Natural killer cell treated with Interleukin-12 subunit alpha and Interleukin-12 subunit beta and Interleukin-15 and Interleukin-18, amount 100 ng/mL, for 72 hours (primary cell): ENCODE measurements at places on chromosomes 16 and 17. TPM values are rescaled to one million over a fixed set of nuclear protein-coding genes. Genes with fewer than 3 reads are reported as not detected.

GCSH gene
- total RNA-seq, result 38.7 TPM

- H3K27me3 ChIP-seq, result no peaks in the 10 kb centered on the region
- H3K4me1 ChIP-seq, result peaks cover 18% of the 10 kb centered on the region
- no peak overlapping the region for H3K4me3 ChIP-seq
- no peak for DNase-seq
- H3K36me3 ChIP-seq, result no peaks in the 10 kb centered on the region
Measured at GRCh38 chr17:31048142-31048541, 46.6 kb upstream of the NF1 start.

GRCh38 chr16:27179500-27180072 is 23.7 kb upstream of the KDM8 start:
- no peaks in the 10 kb centered on the region for H3K27me3 ChIP-seq
- peak; percentile 87 for DNase-seq
- H3K4me3 ChIP-seq, result no peak overlapping the region

TPSD1 gene
- total RNA-seq, result not detected

AOC3 gene
- total RNA-seq, result 1.8 TPM

IL21R gene
- total RNA-seq, result 58.3 TPM

ZSCAN10 gene
- 0.22 TPM for total RNA-seq

DNA sequence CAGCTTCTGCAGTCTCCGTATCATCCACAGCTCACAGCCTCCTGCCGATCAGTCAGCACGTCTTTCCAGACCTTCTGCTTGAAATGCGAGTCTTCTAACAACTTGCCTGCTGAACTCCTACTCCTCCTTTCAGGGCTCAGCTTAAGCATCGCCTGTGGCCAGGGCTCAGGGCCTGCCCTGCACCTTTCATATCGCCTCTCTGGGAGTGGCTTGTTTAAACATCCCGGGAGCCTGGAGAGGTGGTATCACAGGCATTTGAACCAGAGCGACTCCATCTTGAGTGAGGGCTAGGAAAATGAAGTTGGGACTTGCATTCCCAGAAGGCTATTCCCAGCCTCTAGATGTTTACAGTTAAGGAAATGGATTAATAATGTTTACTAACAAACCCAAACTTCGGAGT is 13.9 kb upstream of the CYB561 start:
- H3K4me1 ChIP-seq, result peaks cover 5% of the 10 kb centered on the region
- no peak for DNase-seq
- H3K27me3 ChIP-seq, result peaks cover 7% of the 10 kb centered on the region
- H3K4me3 ChIP-seq, result no peak overlapping the region
- no peaks in the 10 kb centered on the region for H3K36me3 ChIP-seq

GIT1 gene
- total RNA-seq, result 111 TPM

DNA sequence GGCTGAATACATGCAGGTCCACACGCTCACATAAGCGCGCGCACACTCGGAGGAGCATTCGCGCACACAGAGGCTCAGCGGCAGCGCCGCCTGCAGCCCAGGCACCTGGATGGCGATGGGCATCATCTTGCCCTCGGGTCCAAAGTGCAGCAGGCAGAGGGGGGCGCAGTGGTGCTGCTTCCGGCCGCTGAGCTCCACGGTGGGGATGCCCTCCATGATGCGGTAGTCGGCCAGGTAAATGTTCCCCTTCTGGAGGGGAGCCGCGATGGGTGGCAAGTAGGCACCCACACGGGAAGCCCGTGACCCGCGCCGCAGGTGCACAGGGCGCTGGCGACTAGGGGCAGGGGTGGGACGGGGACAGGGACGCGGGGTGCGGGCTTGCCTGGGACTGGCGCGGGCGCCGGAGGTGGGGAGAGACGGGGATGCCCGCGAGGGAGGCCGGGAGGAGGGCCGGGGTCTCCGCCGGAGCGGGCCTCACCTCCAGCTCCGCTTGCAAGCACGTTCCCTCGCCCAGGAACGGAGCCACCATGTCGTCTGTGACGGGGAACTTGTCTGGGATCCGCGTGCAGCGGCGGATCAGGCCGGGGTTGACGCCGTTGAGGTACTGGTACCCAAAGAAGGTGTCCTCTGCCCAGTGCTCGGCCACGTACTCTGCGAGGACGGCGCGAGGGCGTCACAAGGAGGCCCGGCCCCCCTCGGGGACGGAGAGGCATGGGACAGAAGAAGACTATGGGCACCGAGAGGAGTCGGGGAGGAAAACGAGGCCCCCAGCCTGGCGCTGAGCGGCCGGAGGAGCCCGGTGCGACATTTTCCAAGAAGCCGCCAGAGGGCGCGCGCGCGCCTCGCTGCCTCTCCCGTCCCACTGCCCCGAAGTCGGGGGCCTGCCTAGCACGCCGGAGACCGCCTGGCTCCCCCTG is 8.0 kb downstream of the ALOX12B start:
- no peak overlapping the region for H3K27ac ChIP-seq
- DNase-seq, result peak; percentile 82
- H3K4me1 ChIP-seq, result peaks cover 11% of the 10 kb centered on the region
- no peaks in the 10 kb centered on the region for H3K36me3 ChIP-seq

TLK2 gene
- total RNA-seq, result 58.7 TPM

SEC14L5 gene
- not detected for total RNA-seq

NACA2 gene
- total RNA-seq, result not detected

- H3K4me1 ChIP-seq, result no peaks in the 10 kb centered on the region
- H3K27ac ChIP-seq, result no peak overlapping the region
- no peaks in the 10 kb centered on the region for H3K36me3 ChIP-seq
- no peak overlapping the region for H3K4me3 ChIP-seq
Measured at GRCh38 chr17:70355185-70355584, 185.9 kb downstream of the KCNJ2 start.

GRCh38 chr17:83104577-83105505 is 25.4 kb downstream of the METRNL start:
- no peak overlapping the region for H3K27ac ChIP-seq
- no peak for DNase-seq

METRN gene
- 21.0 TPM for total RNA-seq

GRCh38 chr17:7477392-7478275 is 1.8 kb downstream of the ZBTB4 start:
- peak overlapping the region; percentile 91 for H3K4me3 ChIP-seq
- H3K36me3 ChIP-seq, result no peaks in the 10 kb centered on the region
- H3K4me1 ChIP-seq, result peaks cover 46% of the 10 kb centered on the region

IKZF3 gene
- 80.9 TPM for total RNA-seq

DNA sequence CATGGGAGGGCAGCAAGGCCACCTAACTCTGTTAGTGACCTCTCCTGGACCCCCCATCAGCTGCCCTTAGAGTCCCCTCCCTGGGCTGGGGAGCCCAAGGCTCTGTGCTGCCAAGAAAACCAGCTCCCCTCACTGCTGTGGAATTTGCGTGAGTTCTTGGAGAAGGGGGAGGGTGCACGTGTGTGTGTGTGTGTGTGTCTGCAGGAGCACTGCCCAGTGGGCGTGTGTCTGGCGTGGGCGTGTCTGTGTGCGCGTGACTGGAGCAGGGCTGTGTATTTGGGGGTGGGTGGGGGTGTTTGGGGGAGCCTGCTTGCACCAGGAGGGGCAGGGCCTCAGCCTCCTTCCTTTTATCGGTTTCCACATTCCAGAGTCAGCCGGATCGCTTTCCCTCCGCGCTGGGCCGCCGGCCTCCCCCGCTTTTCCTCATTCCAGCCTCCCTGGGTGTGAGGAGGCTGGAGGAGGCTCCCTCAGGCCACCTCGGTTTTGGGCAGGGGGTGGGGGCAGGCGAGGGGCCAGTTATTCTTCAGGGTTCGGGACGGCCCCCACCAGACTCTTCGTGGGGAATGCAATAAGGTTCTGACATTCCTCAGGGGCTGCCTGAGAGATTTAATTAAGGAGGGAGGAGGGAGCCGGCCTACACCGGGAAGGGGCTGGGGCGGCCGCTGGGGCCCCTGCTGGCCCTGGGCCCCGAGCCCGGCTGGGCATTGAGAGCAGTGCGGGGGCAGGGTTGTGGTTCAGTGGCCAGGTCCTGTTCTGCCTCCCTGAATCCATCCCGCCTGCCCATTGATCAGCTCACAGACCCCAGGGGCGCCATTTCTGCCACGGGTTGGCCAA is 2.5 kb downstream of the VASN start:
- H3K27me3 ChIP-seq, result no peaks in the 10 kb centered on the region
- H3K4me1 ChIP-seq, result peaks cover 3% of the 10 kb centered on the region

SMIM5 gene
- 0.36 TPM for total RNA-seq

GRCh38 chr17:10799407-10799806 is 4.5 kb downstream of the TMEM238L start:
- DNase-seq, result no peak
- no peak overlapping the region for H3K27ac ChIP-seq
- H3K4me3 ChIP-seq, result no peak overlapping the region
- H3K36me3 ChIP-seq, result no peaks in the 10 kb centered on the region
- no peaks in the 10 kb centered on the region for H3K27me3 ChIP-seq
- H3K4me1 ChIP-seq, result no peaks in the 10 kb centered on the region

- no peaks in the 10 kb centered on the region for H3K4me1 ChIP-seq
- no peak overlapping the region for H3K27ac ChIP-seq
- peaks cover 9% of the 10 kb centered on the region for H3K27me3 ChIP-seq
- no peak for DNase-seq
- H3K36me3 ChIP-seq, result no peaks in the 10 kb centered on the region
Measured at GRCh38 chr16:80285104-80285503, 255.7 kb upstream of the DYNLRB2 start.

RAMP2 gene
- not detected for total RNA-seq

GRCh38 chr16:55283812-55284717 is 39.9 kb upstream of the IRX6 start:
- DNase-seq, result no peak
- H3K4me1 ChIP-seq, result no peaks in the 10 kb centered on the region
- no peak overlapping the region for H3K27ac ChIP-seq
- H3K27me3 ChIP-seq, result peaks cover 11% of the 10 kb centered on the region
- H3K36me3 ChIP-seq, result peaks cover 4% of the 10 kb centered on the region

DNA sequence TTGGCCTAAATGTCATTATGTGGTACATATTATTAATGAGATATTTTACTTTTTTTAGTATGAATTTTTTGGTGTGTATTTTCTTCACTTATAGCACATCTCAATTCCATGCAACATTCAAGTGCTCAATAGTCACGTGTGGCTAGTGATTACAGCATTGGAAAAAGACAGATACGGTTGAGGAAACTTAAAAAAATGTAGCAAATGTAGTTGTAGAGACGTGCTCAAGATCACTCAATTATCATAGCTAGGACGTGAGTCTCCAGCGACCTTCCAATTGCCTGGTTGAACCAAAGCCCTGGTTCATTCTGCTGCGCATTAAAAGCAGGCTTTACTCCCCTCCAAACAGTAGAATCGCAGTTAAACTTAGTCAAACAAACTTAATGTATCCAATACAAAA is 1.2 kb upstream of the LIG3 start:
- peaks cover 10% of the 10 kb centered on the region for H3K36me3 ChIP-seq
- H3K27me3 ChIP-seq, result no peaks in the 10 kb centered on the region
- peak overlapping the region; percentile 97 for H3K4me3 ChIP-seq
- H3K4me1 ChIP-seq, result peaks cover 34% of the 10 kb centered on the region

HES7 gene
- not detected for total RNA-seq

DNA sequence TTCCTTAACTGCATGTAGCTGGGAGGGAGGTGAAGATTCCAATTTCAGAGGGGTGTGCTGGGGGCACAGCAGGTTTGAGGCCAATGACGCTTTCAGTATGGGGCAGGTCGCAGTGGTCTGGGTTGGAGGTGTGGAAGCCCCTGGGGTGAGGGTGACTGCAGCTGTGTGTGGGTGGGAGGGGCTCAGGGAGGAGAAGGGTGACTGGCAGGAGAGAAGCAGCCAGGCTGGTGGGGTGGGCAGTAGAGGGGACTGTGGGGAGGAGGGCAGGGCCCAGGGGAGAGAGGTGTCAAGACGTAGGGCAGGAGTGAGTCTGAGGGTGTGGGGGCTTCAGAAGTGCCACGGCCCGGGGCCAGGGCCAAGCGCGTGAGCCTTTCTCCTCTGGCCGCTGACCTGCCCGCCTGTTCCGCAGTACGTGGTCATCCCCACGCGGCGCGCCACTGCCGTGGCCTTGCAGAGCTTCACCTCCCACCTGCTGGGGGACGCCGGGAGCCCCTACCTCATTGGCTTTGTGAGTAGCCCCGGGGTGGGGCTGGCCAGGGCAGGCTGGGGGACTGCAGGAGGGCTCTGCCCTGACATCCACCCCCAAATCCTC is 19.4 kb downstream of the MYBBP1A start:
- DNase-seq, result no peak
- H3K27ac ChIP-seq, result no peak overlapping the region
- H3K27me3 ChIP-seq, result peaks cover 8% of the 10 kb centered on the region

KRT33B gene
- not detected for total RNA-seq

GRCh38 chr17:40175928-40176753 is 1.1 kb upstream of the RAPGEFL1 start:
- H3K27me3 ChIP-seq, result peaks cover 2% of the 10 kb centered on the region
- DNase-seq, result no peak

DNA sequence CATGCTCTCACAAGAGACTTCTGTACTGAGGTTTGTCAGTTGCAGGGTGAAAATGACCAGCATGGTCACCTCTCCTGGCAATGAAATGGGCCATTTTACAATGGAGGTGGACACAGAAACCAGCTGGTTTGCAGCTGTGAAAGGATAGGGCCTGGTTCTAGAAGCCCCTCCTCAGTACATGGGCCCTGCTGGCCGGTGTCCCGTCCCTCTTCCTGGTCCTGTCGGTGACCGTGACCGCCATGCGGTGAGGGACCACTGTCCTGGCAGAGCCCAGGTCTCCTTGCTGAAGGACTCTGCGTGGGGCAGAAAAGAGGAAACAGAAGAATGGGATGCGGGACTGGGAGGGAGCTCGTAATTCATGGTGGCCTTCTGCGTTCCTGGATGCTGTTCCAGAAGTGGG is 76.0 kb upstream of the ZNF423 start:
- DNase-seq, result no peak
- peaks cover 5% of the 10 kb centered on the region for H3K27me3 ChIP-seq
- H3K36me3 ChIP-seq, result no peaks in the 10 kb centered on the region
- no peak overlapping the region for H3K27ac ChIP-seq

GRCh38 chr17:42340691-42341127 is 47.5 kb downstream of the STAT3 start:
- peak overlapping the region; percentile 65 for H3K4me3 ChIP-seq
- H3K27me3 ChIP-seq, result no peaks in the 10 kb centered on the region
- peaks cover 27% of the 10 kb centered on the region for H3K36me3 ChIP-seq
- DNase-seq, result no peak

GRCh38 chr16:35197656-35198055 is 1738.2 kb downstream of the TP53TG3F start:
- no peaks in the 10 kb centered on the region for H3K27me3 ChIP-seq
- DNase-seq, result no peak
- H3K36me3 ChIP-seq, result peaks cover 6% of the 10 kb centered on the region
- no peak overlapping the region for H3K27ac ChIP-seq
- no peak overlapping the region for H3K4me3 ChIP-seq

- peaks cover 33% of the 10 kb centered on the region for H3K4me1 ChIP-seq
- no peak overlapping the region for H3K4me3 ChIP-seq
- DNase-seq, result no peak
- H3K27me3 ChIP-seq, result no peaks in the 10 kb centered on the region
Measured at GRCh38 chr16:3832668-3833067, 47.8 kb downstream of the CREBBP start.

NDUFAF8 gene
- 58.1 TPM for total RNA-seq

ABCC1 gene
- total RNA-seq, result 106 TPM
